ENCODE measurements at places on chromosomes 4 and X. TPM values are rescaled to one million over a fixed set of nuclear protein-coding genes. Genes with fewer than 3 reads are reported as not detected.

DNA sequence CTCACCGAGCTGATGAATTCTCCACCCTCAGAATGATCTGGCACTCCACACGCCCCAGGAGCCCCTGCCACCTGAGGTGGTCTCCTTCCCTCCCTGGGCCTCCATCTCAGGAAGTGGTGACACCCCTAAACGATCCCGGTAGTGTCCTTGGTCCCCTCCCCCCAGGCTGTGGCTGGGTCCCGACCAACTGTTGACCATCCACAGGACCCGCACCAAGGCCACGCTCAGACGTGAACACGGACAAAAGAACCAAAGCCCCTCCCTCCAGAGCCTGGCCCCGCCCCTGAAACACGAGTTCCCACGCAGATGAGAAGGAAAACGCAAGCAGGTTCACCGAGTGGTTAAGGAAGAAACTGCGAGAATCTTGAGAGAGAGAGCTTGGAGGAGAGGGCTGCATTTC lies 16.6 kb downstream of the LRPAP1 start:
- no peak for DNase-seq

DNA sequence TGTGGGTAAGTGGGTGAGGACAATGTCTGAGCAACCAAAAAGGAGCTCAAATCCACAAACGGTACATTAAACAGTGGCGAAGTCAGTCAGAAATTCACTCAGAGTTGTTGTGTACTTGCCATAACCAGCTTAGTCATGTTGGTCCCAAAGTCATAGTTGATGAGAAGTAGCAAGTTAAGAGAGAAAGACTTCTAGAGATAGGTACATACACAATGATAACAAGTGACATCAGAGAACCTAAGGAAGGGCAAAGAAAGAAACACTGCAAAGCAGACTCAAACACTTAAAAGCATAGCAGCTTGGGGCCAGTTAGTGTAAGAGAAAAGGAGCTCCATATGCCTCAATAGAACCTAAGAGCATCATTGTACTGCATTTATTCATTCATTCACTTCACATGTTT lies 30.2 kb downstream of the DYNLT3 start:
- no peak for DNase-seq

- no peak for DNase-seq
These were observed 197.3 kb upstream of the PGRMC2 start for GRCh38 chr4:128484896-128485295.

DNA sequence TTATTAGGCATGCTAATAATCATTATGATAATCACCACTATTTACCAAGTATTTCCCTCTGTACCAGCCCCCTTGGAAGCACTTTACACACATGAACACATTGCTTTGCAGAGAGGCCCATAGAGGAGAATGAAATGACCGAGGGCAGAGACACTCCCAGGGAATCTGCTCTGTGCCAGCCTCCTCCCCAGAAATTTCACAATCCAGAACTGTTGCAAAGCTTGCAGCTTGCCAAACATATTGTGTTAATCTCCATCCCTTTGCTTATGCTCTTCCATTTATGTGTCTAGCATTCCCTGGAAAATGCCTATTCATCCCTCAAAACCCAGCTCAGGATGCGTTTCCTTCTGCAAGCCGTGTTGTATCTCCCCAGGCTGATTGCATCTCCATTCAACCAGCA lies 37.8 kb downstream of the CYTL1 start:
- DNase-seq, result no peak

Gene CT45A5
- not detected for total RNA-seq
